ENCODE measurements at places on chromosomes 4 and X.

DNA sequence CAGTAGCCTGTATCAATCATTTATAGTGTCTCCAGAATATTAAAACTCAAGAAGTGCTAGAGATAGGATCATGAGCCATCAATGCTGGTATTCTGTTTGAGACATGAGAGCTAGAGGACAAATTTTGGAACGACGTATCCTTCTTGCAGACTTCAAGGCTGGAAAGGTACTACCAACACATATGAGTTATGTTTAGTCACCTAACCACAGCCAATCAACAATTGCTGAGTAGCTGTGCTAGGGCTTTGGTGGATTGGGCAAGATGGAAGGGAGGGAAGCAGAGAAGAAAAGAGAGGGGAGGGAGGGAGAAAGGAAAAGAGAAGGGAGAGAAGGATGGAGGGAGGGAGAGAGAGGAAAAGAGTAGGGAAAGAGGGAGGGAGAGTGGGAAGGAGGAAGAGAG, 21.6 kb upstream of the RAI2 start:
- DNase-seq, result no peak

- DNase-seq, result no peak
These were observed 128.2 kb downstream of the AFF2 start for GRCh38 chrX:148628621-148629020.

- DNase-seq, result no peak
These were observed 18.0 kb downstream of the HDAC8 start for GRCh38 chrX:72554448-72555140.

DNA sequence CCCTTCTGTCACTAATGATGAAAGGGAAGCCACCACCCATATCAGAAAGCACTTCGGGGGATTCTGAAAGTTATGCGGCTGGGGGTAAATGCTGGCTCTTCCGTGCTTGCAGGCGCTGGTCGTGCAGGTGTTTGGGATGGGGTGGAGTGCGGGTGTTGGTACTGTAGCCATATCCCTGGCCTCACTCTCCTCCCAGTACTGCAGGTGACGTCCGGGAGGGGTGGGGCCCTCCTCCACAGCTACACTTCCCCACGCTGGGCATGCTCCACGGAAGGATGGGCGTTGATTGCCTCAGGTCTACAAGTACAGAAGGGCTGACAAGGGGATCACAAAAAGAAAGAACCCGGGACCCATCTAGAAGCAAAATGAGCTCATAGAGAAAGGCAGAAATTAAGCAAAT, 48.6 kb upstream of the CLDN24 start:
- DNase-seq, result no peak

GRCh38 chr4:955931-956381, 17.4 kb downstream of the DGKQ start:
- no peak for DNase-seq

DNA sequence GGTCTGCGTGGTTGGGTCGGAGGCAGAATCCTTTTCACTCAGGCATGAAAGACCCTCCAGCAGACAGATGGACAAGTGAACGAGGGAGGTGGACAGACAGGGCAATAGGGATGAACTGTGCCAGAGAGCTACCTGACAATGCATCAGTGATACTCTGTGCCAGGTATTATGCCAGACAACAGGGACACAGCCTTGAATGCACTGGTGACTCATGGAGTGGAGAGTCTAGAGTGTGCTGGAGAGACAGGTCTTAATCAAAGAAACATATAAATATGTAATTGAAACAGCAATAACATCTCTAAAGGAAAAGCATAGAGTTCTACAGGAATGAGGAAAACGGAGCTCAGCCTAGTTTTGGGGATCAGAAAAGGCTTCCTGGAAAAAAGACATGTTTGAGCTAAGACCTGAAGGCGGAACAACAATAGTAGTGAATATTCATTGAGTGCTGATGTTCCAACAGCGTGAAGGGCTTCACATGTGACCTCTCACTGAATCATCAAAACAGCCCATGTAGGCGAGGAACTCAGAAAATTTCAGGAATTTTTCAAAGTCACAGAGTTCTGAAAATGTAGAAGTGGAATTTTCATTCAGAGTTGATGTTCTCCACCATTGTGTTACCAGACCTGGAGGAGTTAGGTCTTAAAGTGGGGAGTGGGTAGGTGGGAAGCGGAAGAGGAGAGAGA, 20.0 kb upstream of the FGFBP2 start:
- peak; percentile 21 for DNase-seq

Measured in EH (cell line).